ENCODE measurements at places on chromosomes 16 and 17.

DNA sequence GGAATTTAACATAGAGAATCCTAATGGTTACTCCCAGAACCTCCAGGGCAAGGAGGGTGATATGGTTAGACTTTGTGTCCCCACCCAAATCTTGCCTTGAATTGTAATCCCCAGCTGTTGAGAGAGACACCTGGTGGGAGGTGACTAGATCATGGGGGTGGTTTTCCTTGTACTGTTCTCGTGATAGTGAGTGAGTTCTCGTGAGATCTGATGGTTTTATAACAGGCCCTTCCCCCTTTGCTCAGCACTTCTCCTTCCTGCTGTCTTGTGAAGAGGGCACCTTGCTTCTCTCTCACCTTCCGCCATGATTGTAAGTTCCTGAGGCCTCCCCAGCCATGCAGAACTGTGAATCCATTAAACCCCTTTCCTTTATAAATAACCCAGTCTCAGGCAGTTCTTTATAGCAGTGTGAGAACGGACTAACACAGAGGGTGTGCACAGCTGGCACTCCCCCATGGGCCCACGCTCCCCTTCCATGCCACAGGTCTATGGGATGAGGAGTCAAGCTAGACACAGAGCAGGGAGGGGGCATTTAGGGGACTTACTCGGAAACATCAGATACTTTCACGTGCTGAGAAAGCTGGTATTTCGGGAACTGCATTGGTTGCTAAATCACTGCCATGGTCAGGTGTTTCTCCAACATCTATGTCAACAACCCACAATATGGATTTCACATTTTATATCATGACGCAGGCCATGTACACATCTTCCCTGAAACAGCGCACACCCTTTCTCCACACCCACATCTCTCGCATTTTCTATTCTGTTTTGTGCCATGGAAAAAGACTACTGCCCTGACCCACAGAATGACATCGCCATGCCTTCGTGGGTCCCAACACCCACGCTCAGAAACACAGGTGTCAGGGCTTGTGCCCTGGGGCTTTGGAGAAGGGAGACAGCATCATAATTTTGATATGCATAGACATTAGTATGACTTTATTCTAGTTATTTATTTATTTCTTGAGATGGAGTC is 199.1 kb upstream of the GSE1 start:
- peak; percentile 35 for DNase-seq

GRCh38 chr17:44908761-44909326 is 6.5 kb downstream of the GFAP start:
- no peak for DNase-seq

DNA sequence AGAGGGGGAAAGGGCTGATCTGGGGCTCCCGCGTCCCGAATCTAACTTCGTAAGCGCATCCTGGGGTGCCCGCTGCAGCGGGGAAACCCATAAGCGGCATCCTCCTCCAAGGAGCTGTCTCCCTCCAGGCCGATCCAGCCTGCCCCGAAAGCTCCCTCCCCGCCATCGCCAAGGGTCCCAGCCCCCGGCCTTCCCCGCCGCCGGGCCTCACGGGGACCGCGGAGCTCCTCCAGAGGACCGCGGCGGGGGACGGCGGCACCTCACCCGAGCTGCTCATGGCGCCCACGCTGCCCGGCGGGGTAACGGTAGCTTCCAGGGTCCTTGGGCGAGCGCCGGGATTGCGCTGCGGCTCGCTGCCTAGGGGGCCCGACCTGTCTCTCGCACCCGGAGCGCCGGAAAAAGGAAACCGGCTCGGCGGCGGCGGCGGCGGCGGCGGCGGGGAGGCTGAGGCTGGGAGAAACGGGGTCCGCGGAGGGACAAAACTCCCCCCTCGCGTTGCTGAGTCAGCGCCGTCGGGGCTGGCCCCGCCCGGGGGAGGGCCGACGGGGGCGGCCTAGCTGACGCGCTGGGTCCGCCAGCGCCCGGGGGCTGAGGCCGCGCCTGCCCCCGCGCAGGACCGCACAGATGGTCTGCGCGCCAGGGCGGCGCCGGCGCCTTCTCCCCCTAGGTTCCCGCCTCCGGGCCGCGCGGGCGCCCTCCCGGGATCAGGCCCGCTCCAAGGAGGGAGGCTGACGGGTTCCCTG is at the start of gene BLMH:
BLMH (minus strand) TSS at position 402 of the 743 bp plus-strand sequence; CDS start at position 277, 125 bp downstream.
- DNase-seq: peak; percentile 88

GRCh38 chr16:22330326-22330725 is 33.1 kb downstream of the POLR3E start:
- no peak for DNase-seq

GRCh38 chr16:3012246-3012645 is 477 bp upstream of the CLDN9 start:
- no peak for DNase-seq

DNA sequence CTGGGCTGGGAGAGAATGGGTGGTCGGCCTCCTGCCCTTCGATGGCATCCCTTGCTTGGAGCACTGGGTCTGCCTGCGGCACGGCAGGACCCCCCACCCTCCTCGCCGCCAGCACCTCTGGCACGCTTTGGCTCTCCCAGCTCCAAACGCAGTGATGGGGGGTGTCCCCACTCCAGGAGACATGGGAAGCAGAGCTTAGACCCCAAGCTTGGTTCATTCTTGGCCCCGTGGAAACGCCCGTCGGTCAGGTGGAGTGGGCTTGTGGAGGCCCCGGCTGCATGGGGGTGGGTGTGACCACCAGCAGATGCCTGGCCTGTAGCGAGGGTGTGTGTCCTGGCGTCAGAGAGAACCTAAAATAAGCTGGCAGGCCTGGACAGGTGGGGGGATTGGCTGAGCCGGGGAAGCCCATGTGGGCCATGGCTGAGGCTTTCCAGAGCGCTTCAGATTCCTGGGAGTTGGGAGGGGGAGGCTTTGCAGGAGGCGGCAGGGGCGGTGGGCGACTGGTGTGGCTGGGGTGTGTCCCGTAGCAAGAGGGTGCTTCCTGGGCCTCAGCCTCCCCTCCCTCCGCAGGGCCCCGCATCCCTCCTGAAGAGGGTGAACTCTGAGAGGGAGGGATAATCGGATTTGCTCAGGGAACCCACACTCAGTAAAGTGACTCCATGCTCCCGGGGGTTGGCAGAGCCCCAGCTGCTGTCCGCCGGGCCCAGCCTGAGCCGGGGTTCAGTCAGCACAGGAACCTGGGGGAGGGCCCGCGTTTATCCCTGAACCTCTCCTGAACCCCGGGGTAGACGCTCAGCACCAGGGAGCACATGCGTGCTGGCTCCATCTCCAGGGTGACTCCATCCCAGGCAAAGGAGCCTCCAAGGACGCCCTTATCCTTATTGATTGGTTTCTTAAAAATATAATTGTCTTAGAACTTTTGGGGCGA is 3.4 kb downstream of the CACNA1H start:
- no peak for DNase-seq

DNA sequence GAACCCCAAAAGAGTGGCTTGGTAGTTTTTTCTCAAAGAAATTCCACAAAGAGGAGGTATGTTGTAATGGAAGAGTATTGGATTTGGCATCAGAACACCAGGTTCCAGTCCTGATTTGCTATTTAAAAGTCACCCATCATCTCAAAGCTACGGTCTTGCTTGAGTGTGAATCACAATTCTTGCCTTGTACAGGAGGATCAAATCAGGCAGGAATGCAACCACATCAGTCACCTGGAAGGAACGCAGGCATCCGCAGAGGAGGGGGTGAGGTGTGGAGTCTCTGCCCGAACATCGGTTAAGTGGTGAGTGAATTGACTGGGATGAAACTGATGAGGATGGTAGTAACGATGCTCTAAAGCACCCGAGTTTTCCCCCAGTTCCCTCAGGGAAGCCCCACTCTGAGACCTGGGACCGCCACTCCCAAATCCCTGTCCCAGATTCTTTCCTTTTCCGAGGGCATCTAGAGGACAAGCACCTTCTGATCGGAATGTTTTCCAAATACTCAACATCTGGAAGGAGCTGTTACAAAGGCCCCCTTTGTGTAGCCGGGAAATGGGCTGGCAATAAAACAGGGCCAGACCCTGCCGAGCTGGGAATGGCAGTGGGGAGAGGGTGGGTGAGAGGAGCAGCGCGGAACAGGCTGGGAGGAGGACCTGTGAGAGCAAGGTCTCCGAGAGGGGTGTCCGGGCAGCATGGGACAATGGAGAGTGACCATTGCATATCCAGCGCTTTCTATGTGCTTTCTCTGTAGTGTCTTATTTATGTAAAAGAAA is 469.6 kb downstream of the SLC39A11 start:
- no peak for DNase-seq

DNA sequence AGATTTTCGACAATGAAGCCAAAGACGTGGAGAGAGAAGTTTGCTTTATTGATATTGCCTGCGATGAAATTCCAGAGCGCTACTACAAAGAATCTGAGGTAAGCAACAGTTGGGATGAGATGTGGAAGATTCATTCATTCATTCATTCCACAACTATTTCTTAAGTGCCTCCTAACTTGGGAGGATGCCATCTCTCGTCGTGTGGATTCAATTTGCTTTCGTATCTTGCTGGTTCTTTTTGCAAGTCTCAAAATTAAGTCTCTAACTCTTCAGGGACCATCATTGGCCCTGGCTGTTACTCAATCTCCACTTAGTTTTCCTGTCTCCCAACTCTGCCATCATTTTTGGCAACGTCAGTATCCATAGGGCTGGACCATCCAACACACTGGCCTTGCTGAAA is 85.6 kb upstream of the NOL11 start:
- no peak for DNase-seq

DNA sequence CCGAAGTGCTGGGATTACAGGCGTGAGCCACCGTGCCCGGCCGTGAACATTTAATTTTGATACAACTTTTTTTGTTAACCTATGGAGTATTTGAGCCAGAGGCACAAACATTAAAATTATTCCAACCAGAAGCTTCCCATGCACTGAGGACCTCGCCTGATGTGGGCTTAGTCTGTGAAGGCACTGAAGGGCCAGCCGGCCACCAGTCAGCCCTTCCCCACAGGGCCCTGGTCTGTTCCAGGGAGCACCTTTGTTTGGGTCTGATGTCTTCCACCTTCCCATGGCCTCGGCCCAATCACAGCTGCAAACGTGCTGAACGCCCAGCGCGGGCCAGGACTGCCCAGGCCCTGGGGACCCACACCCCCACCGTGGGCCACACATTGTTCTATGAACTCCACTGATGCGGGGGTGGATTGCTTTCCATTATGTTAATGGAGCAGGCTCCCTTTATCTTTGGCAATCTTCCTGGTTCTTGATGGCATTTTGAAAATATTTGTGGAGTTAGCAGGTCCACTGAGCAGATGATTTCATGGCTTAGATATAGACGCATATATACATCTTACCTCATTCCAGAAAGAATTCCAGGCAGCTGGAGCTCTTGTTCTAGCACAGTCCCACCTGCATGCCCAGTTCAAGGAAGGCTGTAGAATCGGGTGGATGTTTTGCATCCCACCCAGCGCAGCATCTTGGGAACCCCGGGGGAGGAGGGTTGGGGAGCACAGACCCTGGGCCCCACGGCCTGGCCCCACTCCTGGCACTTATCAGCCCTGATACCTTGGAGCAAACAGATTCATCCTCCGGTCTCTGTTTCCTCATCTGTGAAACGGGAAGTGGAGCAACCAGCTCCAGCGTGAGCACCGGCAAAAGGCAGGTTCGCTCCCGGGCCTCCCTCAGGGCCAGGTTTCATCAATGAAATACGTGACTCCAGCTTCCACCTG is 14.5 kb downstream of the SPIRE2 start:
- DNase-seq: no peak
